GM04503 (cell line): ENCODE measurements at places on chromosomes 2 and 18.

DNA sequence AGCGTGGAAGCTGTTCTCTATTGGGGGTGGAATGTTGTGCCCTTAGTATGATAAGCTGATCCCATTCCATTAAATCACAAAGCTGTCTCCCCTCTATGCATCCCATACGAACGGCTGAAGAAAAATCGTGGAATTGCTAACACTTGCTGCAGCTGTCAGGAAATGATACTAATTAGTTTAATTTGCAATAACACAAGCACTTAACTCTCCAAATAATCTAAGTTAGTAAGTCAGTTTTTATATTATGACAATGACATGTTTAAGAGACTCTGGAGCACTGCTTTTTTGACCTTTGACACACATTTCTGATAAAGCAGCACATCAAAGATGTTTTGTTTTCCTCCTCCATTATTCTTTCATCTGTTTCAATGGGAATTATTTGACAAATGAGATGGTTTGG lies 123.7 kb upstream of the SATB2 start:
- no peak for DNase-seq

DNA sequence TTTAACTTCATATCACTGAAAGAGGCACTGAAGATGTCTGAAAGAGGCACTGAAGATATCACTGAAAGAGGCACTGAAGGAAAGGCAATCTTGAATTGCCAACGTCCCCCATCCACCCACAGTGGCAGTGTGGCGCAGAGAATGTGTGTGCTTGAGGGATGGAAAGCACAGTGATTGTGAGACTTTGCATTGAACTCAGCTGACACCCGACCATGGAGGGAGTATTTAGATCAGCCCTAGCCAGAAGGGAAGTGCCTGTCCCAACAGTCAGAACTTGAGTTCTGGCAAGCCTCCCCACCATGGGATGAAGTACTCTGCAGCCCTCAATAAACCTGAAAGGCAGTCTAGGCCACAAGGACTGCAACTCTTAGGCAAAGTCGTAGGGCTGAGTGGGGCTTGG lies 33.8 kb downstream of the MAP4K3 start:
- DNase-seq, result no peak

DNA sequence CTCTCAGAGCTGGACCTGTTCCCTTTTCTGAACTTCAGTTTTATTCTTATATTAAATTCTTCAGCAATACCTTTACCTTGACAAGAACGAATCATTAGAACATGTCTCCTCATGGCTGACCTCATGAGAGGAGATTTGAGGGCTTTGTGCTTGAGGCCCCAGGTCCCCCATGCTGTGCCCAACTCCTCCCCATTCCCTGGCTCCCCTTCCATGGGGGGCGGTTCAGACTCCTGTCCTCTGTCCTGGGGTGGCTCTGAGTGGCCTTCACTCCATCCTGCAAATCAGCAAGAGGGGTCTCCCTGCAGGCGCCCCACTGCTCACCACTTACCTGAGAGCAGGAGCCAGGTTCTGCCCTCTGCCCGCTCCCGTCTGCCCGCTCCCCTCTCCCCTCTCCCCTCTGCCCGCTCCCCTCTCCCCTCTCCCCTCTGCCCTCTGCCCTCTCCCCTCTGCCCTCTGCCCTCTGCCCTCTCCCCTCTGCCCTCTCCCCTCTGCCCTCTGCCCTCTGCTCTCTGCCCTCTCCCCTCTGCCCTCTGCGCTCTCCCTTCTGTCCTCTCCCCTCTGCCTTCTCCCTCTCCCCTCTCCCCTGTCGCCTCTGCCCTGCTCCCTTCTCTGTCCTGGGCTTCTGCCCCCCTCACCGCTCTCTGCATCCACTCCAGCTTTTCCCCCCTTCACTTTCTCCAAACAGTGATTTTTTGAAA lies 98.7 kb upstream of the ALKAL2 start:
- DNase-seq, result no peak

DNA sequence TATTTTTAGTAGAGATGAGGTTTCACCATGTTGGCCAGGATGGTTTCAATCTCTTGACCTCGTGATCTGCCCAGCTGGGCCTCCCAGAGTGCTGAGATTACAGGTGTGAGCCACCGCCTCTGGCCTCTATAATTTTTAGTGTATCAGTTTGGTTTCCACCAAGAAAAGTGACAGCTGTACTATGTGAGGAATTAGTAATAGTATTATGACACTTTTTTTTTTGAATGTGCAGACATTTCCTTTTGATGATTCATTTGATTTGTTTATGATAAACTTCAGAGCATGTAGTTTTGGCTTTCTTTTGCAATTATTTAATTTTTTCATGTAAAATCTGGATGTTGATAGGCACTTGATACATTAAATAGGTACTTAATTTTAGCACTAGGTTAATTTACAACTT lies 61.5 kb downstream of the PTPN4 start:
- DNase-seq, result no peak

DNA sequence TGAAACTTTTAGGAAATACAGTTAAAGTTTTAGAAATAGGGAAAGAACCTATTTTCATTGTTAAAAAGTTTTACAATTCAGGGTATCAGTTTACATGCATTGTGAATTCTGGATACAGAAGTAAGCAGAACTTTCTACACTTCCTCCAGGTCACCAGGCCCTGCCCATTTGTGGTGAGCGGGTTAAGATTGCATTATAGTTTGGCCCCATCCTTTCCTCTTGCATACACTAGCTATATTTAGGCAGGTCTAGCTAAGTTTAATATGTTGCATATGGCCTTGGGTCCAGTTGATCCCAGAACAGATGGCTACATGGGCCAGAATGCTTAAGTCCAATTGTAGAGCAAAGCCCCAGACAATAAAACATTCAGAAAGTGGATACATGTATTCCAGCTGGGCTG lies 4.8 kb downstream of the VWA3B start:
- no peak for DNase-seq

DNA sequence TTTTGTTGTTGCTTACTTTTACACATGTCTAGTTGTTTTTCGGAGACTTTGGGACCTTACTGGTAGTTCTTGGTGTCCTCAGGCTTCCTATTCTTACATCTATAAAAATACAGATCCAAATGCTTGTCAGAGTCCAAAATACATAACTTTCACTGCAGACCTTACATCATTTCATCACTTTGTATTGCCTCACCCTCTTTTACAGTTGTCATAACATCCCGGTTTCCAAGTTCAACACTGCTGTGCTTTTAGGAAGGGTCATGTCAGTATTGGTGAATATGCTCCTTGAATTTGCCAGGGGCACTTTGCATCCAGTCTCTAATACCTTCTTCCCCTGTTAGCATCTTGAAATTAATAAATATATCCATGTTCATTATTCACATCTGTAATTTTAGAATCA lies 518.2 kb upstream of the RAB12 start:
- DNase-seq, result no peak

GRCh38 chr2:86592547-86593230 lies 29.4 kb upstream of the CHMP3 start:
- no peak for DNase-seq

DNA sequence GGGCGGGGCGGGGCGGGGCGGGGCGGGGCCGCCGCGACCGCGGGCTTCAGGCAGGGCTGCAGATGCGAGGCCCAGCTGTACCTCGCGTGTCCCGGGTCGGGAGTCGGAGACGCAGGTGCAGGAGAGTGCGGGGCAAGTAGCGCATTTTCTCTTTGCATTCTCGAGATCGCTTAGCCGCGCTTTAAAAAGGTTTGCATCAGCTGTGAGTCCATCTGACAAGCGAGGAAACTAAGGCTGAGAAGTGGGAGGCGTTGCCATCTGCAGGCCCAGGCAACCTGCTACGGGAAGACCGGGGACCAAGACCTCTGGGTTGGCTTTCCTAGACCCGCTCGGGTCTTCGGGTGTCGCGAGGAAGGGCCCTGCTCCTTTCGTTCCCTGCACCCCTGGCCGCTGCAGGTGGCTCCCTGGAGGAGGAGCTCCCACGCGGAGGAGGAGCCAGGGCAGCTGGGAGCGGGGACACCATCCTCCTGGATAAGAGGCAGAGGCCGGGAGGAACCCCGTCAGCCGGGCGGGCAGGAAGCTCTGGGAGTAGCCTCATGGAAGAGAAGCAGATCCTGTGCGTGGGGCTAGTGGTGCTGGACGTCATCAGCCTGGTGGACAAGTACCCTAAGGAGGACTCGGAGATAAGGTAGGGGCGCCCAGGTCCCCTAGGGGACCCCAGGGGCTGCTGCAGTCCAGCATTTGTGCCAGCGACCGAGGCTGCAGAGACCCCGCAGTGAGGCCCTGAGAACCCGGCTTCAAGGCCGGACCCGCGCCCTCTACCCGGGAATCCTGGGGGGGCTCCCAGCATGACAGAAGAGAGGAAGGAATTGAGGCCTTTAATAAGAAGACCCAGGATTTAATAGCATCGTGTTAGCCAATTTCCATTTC lies at the start of gene KHK:
TSS of gene KHK (plus strand) at position 49 of the 870 bp plus-strand sequence. CDS start at position 537, 488 bp downstream.
- DNase-seq, result no peak

DNA sequence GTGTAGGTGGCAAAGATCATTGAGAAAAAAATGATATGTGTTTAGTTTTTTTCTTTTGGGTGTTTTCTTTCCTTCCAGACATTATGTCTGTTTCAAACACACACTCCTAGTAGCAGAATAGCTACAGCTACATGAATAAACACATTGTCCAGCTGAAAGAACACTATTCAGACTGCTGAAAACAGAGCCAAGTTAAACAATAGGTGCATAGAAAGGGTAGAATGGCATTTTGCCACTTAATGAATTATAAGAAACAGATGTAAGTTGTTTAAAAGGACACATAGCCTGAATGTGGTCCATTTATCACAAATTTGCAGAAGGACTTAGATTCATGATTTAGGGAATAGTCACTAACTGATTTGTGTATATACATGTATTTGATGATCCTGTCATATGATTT lies 20.1 kb downstream of the CTLA4 start:
- DNase-seq, result no peak

- DNase-seq, result no peak
Observed at GRCh38 chr18:69689121-69689759, 258.4 kb downstream of the CD226 start.

DNA sequence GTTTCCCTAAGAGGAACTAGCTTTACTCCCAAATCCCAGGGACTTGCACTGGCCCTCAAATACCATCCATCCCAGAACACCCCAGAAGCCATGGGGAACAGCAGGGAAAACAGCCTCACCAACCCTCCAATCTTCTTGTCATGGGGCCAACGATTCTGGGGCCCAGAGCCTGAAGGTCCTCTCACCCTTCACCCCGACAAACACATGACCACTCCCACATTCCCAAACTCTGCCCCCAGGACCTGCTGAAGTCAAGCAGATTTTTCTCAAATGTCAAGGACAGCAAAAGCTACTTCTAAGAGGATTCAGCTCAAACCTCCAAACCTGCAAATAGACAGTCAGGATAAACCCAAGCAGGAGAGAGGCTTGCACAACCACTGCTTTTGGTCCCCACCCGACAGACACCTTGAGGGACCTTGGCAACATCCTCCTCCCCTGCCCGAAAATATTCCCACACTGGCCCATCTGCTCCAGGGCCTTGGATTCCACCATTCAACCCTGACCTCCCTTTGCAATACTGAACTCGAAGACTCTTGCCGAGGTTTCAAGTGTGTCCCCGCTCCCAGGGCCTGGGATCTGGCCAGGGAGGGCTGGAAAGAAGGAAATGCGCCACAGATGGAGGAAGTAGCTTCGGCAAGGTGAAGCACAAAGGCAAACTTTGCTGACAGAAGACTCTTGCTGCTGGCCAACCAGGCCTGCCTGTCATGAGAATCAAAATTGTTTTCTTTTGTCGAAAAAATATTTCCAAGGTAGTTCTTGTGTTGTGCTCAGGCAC lies 143.3 kb downstream of the ZFP36L2 start:
- DNase-seq, result no peak

- peak; percentile 96 for DNase-seq
Observed at GRCh38 chr2:84991404-84992160, 20.6 kb downstream of the KCMF1 start.

GRCh38 chr2:31606509-31606908 lies 25.8 kb upstream of the SRD5A2 start:
- peak; percentile 3 for DNase-seq

- no peak for DNase-seq
Observed at GRCh38 chr18:72581976-72582375, 37.8 kb upstream of the CBLN2 start.

- DNase-seq, result no peak
Observed at GRCh38 chr2:120864981-120865380, 129.3 kb downstream of the GLI2 start.

DNA sequence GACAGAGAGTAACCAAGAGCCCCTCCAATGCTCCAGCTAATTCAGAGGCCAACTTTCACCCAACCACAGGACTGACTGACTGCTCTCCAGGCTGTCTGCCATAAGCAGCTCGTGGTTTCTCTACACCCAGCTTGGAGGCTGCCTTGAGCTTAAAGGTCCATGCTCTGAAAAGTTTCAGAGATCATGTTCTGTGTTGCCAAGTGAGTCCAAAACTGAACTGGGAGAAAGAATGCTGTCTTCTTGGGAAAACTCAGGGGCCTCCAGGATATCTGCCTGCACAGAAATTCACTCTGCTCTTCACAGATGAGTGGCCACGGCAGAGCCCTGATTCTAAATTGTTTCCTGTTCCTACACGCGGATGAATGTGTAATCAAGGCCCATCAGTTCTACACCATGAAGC lies 51.1 kb downstream of the LPIN2 start:
- no peak for DNase-seq

- DNase-seq, result no peak
Observed at GRCh38 chr18:30982285-30982992, 60.1 kb downstream of the DSC3 start.

GRCh38 chr2:174690026-174690425 lies 74.2 kb downstream of the CHRNA1 start:
- DNase-seq, result no peak

- DNase-seq, result no peak
Observed at GRCh38 chr2:108450863-108451262, 1.9 kb downstream of the GCC2 start.

DNA sequence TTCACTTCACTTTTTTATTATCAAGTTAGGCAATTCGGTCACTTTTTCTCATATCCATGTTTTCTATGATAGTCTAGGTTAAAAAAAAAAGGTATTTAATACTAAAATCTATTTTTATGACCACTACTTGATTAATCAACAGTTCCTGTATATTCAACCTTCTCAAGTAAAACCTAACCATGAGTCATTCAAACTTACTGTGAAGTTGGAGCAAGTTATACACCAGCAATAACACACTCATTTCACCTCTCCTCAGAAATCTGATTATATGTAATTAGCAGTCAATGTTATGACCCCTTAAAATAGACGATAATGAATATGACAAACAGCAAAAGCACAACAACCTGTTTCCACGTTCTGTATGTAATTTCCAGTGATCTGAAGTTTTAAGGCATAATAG lies 35.0 kb upstream of the ADAM17 start:
- DNase-seq, result no peak

- no peak for DNase-seq
Observed at GRCh38 chr2:240959941-240960308, 38.5 kb upstream of the SNED1 start.

DNA sequence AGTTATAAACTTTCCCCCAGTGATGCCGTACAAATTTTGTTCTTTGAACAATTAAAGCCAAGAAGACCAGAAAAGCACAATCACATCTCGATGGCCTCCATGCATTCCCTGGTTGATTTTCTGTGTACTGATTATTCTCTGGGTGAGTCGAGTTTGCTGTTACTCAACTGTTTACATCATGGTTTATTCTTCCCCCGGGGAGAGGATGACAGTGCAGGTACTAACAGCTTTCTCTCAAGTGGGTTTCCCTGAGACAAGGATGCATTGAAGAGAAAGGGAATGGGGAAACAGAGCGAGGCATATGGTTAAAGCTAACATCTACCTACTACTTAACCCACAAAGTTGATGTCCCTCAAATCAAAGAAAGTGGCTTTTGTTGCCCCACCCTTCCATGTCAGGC lies 410.8 kb upstream of the FANCL start:
- no peak for DNase-seq

- no peak for DNase-seq
Observed at GRCh38 chr2:197894751-197895274, 90.4 kb downstream of the PLCL1 start.
